Activated CD8-positive, alpha-beta T cell treated with anti-CD3 and anti-CD28 coated beads for 36 hours (primary cell): ENCODE measurements at places on chromosomes 12 and 14. TPM values are rescaled to one million over a fixed set of nuclear protein-coding genes. Genes with fewer than 3 reads are reported as not detected.

DNA sequence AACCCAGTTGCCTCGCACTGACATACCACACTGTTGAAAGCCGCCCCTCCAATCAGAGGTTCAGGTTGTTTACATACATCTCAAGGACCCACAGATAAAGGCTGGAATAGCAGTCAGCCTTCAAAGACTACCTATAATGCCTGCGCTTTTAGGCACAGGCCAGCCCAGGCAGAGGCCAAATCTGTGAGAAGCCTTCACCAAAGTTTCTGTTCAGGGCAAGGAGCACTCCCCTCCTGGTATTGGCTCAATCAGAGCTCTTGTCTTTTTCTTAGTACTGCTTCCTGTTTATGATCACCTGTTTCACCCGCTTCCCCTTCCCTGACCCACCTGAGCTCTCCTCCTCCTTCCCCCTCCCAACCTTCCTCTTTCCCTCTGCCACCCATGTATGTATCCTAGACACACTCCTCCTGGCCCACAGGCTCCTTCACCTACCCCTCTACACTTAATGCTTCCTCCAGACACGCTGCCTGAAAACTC is 34.8 kb downstream of the DUSP16 start:
- peak overlapping the region; percentile 8 for H3K4me3 ChIP-seq
- no peaks in the 10 kb centered on the region for H3K27me3 ChIP-seq
- peaks cover 52% of the 10 kb centered on the region for H3K4me1 ChIP-seq
- peaks cover 15% of the 10 kb centered on the region for H3K36me3 ChIP-seq
- H3K27ac ChIP-seq, result peak overlapping the region; percentile 88

DNA sequence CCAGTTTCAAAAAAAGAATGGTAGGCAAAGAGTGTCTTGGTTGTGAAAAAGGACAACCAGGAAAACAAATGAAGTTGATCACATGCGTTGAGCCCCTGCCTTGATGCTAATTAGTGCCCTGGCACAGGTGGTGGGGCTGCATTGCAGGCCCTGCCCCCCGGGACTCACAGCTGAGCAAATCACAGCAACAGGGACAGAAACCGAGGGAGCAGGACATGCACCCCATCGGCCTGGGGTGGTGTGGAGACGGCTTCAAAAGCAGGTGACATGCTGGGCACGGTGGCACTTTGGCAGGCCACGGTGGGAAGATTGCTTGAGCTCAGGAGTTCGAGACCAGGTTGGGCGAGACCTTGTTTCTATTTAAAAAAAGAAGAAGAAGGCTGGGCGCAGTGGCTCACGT is 1.1 kb upstream of the PAPLN start:
- peaks cover 65% of the 10 kb centered on the region for H3K27me3 ChIP-seq
- H3K27ac ChIP-seq, result no peak overlapping the region
- peaks cover 10% of the 10 kb centered on the region for H3K4me1 ChIP-seq

GRCh38 chr12:50750366-50750765 is 13.5 kb upstream of the ATF1 start:
- no peak overlapping the region for H3K4me3 ChIP-seq
- no peaks in the 10 kb centered on the region for H3K27me3 ChIP-seq
- H3K36me3 ChIP-seq, result peaks cover 8% of the 10 kb centered on the region
- no peak for DNase-seq
- no peak overlapping the region for H3K27ac ChIP-seq

DNA sequence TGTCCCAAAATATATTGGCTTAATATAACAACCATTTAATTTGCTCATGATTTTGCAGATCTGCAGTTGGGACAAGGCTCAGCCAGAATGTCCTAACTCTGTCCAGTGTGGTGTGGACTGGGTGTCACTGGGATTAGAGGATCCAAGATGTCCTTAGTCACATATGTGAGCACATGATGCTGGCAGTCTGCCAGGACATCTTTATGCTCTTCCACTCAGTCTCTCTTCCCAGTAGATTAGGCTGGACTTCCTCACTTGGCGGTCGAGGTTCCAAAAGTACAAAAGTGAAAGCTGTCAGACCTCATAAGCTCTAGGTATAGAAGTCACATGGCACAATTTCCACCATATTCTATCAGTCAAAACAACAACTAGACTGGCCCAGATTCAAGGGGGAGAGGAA is 167.9 kb upstream of the NTF3 start:
- H3K36me3 ChIP-seq, result no peaks in the 10 kb centered on the region
- H3K27me3 ChIP-seq, result peaks cover 4% of the 10 kb centered on the region
- H3K4me3 ChIP-seq, result no peak overlapping the region
- DNase-seq, result no peak
- H3K27ac ChIP-seq, result no peak overlapping the region

Gene KRT77
- not detected for total RNA-seq

Gene CACNA1C
- total RNA-seq, result 0.02 TPM

Gene TEX52
- 0.29 TPM for total RNA-seq

Gene TMEM179
- not detected for total RNA-seq

Gene GPRC5D
- total RNA-seq, result not detected

Gene CINP
- 52.2 TPM for total RNA-seq
